ENCODE measurements at places on chromosomes 13 and 19. TPM values are rescaled to one million over a fixed set of nuclear protein-coding genes. Genes with fewer than 3 reads are reported as not detected.

Gene FCAR
- 1.3 TPM for total RNA-seq

Gene GRIK5
- total RNA-seq: 10.1 TPM

Gene CLIP3
- total RNA-seq: 17.1 TPM

Gene KCNN1
- not detected for total RNA-seq

Gene SERP2
- total RNA-seq: 5.5 TPM

Gene CABP5
- total RNA-seq: not detected

Gene SBK3
- not detected for total RNA-seq

Gene CEACAM6
- total RNA-seq: 5.5 TPM

Gene ENOX1
- total RNA-seq: 6.2 TPM

Gene IL12RB1
- not detected for total RNA-seq

Gene GPC6
- 1.2 TPM for total RNA-seq
